ENCODE measurements at places on chromosomes 16 and 17.

DNA sequence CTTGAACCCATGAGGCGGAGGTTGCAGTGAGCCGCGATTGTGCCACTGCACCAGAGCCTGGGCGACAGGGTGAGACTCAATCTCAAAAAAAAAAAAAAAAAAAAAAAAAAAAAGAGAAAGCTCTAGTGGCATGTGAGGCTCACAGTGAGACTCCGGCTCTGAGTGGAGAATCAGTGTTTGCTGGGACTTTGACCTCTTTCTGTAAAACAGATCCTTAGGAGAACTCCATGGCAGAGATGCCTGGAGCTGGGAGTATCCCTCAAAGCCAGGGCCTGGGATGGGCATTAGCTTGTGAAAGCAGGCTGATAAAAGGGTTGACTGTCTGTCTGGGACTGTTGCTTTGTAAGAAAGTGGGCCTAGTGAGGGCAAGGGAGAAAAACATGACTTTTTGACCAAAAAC lies 46.4 kb downstream of the ZNF207 start:
- DNase-seq = no peak

DNA sequence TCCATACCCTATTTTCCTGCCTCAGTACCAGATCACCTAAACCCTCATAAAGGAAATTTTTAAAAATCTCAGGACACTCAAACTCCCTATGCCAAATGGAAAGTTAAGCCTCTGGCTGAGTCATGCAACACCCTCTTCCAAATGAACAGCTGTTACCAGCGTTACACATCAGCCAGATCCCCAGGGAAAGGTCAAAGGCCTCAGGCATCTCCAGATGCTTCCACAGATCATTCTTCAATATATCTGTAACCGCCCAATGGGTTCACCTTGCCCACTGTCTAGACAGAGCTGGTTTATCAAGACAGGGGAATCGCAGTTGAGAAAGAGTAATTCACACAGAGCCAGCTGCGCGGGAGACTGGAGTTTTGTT lies 29.1 kb upstream of the SHCBP1 start:
- DNase-seq = no peak

DNA sequence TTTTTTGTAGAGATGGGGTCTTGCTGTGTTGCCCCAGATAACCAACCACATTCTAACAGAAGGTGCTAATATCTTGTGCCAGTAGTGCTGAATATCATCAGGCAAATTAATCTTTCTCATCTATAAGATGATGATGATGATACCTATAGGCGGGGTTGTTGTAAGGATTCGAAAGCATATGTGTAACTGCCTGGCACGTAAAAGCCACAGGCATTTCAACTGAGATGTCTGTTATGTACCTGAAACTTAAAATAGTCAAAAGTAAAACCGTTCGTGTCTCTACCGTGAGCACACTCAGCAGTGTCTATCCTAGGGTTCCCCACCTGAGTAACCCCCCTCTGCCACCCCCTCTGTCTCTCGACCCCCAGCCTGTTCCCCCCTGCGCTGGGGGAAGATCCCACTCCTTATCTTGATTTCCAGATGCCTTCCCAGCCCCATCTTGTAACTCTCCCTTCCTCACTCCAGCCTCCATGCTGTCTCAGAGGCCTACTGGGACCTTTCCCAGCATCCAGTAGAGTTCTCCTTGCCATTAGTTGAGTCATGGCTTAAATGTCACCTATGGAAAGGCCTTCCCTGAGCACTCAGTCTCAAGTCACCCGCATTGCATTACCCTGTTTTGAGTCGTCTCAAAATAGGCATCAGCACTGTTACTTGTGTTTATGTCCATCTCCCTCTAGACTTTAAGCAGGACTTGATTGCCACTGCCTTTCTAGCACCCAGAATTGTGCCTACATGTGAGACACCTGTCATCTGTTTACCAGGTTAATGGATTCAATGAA lies 34.1 kb downstream of the CDRT15 start:
- DNase-seq = no peak

- no peak for DNase-seq
Observed at GRCh38 chr16:54370278-54371040, 83.9 kb upstream of the IRX3 start.

DNA sequence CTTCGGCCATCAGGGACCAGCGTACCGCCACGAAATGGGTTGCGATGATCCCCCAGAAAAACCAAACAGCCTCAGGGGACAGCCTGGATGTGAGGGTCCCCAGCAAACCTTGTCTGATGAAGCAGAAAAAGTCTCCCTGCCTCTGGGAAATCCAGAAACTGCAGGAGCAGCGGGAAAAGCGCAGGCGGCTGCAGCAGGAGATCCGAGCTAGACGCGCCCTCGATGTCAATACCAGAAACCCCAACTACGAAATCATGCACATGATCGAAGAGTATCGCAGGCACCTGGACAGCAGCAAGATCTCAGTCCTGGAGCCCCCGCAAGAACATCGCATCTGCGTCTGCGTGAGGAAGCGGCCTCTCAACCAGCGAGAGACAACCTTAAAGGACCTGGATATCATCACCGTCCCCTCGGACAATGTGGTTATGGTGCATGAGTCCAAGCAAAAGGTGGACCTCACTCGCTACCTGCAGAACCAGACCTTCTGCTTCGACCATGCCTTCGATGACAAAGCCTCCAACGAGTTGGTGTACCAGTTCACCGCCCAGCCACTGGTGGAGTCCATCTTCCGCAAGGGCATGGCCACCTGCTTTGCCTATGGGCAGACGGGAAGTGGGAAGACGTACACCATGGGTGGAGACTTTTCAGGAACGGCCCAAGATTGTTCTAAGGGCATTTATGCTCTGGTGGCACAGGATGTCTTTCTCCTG lies 769 bp downstream of the KIF2B start:
- DNase-seq = no peak

DNA sequence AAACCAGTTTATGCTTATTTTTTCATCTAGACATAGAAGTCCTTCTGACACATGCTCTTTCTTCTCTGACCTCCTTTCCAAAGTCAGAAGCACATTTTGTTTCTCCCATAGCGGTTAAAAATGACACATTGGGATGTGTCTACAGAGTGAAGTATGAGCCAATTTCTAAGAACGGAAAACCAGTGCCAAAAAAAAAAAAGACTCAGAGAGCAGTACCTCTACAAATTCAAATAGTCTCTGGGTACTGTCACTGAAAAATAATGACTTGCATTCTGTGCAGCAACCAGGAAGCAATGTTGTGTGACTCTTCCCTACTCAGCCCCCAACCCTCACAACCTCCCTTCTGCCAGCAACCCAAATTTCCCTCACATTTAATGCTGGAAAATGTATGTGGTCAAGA lies 145.5 kb upstream of the PMFBP1 start:
- no peak for DNase-seq

DNA sequence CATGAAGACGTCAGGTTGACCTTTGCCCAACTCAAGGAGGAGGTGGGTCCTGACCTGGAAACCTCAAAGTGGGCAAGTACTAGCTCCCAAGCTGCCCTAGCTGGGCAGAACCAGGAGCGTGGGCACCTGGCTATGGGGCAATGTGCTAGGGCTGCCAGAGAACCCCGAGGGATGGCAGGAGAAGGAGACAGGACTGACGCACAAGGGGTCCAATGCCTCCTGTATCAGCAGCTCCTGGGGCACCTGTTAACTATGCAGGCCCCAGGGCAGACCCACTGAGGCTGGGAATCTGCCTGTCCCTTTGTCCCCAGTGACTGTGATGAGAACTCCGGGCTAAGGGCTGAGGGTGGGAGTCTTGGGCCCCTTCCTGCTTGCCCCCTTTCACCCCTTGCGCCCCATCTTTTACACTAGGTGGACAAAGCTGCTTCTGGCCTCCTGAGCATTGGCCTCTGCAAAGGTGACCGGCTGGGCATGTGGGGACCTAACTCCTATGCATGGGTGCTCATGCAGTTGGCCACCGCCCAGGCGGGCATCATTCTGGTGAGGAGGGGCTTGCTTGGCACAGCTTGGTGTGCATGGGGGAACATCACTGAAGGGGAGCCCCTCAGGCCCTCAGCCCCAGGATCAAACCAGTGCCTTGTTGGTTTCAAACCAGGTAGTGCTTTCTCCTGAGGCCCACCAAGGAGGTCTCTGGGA lies 7.7 kb downstream of the CHAD start:
- no peak for DNase-seq

- DNase-seq = no peak
Observed at GRCh38 chr16:30924913-30925631, 1.7 kb downstream of the FBXL19 start.

DNA sequence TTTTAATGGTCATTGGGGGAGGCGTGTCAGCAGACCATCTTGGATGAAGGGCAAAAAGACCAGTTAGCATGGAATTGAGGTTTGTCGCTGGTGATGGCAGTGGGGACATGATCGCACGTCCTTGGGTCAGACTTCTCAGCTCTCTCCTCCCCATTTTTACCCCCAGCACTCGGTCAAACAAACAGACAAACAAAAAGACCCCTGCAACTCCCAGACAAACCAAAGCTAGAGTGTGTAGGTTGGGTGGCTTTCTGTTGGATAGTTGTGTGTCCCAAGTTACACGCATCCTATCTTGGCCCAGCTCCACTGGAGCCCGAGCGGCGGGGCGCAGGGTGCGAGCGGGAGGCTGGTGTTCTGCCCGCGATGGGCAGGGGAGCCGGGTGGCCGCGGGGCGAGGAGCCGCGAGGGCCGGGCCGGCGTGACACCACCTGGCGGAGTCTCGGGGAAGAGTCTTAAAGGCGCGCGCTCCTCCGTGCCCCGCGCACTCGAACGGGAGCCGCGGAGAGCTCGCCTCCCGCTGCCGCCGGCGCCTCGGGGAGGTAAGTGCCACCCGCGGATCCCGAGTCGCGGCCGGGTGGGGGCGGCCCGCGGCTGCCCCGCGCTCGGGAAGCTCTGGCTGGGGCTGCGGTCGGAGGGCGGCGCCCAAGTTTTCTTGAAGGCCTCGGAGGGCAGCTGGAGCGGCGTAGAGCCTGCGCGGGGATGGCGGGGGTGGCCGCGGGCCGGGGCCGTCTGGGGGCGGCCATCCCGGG lies 18.5 kb upstream of the NTN1 start:
- DNase-seq = no peak

DNA sequence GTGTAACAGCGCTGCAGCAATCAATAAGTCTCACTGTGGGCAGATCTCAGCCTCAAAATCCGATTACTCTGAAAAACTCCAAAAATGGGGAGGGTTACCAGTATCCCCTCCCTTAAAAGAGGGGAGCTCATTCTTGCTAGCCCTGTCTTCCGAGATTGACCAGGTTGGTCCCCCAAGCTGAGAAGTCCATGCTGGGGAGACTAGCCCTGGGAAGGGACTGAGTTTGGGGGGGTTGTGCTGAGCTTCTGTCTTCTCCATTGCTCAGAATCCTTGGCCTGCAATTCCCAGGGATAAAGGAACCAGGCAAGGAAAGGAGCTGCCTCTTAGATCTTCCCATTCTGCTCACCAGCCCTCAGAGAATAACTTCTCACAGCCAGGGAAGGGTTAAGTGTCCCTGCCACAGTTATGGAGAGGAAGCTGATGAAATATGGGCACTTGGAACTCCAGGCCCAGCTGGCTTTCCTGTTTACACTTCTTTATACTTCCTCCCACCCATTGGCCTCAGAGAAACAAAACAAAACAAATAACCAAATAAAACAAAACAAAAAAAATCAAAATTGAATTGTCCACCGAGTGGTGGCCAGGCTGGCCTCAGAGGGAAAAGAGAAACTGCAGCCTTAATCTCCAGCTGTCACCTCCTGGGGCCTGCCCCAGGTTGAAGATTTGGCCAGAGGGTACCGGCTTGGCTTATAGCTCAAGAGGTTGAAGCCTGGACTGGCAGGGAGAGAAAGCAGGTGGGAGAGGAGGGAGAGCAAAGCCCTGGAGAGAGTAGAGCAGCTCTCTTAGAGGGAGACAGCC lies 2.6 kb downstream of the HOXB3 start:
- DNase-seq = no peak

DNA sequence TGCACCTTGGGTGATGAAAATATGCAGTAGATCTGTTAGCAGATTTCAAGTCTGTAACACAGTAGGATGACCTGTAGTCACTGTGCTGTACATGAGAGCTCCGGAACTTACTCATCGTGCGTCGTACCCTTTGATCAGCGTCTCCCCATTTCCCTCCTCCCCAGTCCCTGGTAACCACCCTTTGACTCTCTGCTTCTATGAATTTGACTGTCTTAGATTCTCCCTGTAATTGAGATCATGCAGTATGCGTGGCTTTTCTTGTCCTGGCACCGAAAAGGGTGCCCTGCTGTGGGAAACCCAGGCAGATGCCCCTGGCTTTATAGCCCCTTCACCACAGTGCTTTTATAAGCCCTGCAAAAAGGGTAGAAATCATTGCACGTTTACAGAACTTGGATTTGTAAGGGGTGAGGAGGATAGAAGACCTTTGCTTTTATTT lies 20.5 kb downstream of the CLEC16A start:
- DNase-seq = no peak

DNA sequence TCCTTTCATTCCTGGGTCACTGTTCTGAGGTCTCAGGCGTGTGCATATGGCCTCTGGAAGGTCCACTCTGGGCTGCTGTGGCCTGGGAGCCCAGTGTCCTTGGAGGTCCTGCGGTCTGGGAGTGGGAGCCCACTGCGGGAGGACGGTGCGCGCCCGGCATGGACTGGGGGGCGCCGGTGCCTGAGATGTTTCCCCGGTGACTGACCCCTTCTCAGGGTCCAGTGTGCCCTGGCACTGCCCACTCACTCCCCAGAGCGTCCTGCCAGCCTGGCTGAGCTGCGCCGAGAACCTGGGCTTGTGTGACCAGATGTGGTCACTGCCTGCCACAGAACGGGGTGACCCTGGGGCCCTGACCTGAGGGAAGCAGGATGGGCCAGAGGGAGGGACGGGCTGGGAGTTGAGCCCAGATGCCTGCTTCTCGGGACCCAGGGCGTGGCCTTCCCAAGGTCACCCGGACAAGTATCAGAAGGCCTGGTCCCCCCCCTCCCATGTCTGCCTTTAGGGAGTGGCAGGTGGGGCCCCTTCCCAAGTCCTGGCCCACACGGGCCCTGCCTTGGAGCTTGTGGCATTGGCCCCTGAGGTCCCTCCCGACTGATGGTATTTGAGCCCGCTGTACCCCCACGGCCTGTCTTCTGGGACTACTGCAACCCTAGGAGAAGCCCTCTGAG lies 1.1 kb upstream of the RHBDL1 start:
- no peak for DNase-seq

GRCh38 chr16:72142476-72142875 lies 29.5 kb downstream of the PMFBP1 start:
- DNase-seq = no peak

DNA sequence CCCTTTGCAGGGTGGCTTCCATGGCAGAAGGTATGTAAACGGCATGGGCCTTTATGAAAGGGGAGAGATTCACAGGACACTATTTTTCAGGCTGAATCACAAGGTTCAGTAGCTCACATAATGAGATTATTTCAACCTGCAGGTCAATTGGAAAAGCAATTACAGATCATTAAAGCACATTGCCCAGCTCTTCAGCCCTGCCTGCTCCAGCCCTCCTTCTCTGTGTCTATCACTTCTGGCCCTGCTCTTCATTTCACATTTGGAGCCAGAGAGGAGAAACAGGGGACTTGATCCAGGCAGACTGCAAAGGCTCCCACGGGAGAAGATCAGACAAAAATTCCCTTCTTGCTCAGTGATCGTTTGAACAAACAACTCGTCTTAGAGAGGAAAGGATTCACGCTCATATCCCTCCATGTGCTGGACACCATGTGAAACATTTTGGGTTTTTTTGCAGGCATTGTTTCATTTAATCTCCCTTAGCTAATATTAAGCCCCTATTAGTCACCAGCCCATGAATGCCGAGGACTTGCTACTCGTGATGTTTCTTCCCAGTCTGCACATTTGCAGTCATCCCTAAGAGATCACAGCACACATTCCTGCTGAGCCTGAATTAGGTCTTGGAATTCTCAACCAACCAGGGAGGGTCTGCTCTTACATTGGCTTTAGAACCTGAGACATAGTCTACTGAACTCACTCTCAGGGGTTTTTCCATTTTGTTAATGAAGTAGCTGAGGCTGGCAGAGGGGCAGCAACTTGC lies 443.9 kb upstream of the CCL2 start:
- no peak for DNase-seq
